ENCODE measurements at places on chromosomes 2 and 18.

- no peak for DNase-seq
Observed at GRCh38 chr2:188979187-188980114, 5.3 kb downstream of the COL3A1 start.

GRCh38 chr2:168363347-168364092, 92.6 kb upstream of the CERS6 start:
- no peak for DNase-seq

- no peak for DNase-seq
Observed at GRCh38 chr18:69636529-69637301, 236.0 kb downstream of the DOK6 start.

GRCh38 chr2:195533771-195534642, 123.0 kb upstream of the SLC39A10 start:
- no peak for DNase-seq

- no peak for DNase-seq
Observed at GRCh38 chr2:221546505-221547225, 25.4 kb downstream of the EPHA4 start.

DNA sequence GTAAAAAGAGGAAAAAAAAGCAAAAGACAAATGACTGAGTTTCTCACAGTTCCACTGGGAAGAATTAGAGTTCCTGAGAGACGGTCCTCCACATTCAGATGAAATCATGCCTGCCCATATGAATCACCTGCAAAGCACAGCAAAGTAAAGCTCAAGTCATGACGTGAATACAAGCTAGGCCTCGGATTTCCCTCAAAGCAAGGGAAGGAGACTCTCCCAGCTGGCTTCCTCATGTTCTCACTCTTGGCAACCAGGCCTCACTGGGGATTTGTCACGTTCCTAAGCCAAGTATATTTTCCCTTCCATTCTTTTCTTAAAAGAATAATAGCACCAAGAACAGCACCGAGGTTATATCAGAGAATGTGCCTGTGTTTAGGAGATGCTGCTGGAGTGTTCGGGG, 47.0 kb downstream of the CYP27C1 start:
- no peak for DNase-seq

GRCh38 chr2:58922245-58922644, 681.1 kb upstream of the FANCL start:
- no peak for DNase-seq

GRCh38 chr2:233387225-233387624, 32.9 kb downstream of the DGKD start:
- DNase-seq, result no peak

All from GDM1 (cell line).